Smooth muscle cell of the coronary artery (primary cell): ENCODE measurements at places on chromosomes 11 and 22. TPM values are rescaled to one million over a fixed set of nuclear protein-coding genes. Genes with fewer than 3 reads are reported as not detected.

C11orf87 gene
- total RNA-seq: under 0.01 TPM in 1 of 2 replicates, not detected in the other

RAPSN gene
- total RNA-seq: 0.12 and 0.45 TPM in 2 replicates

OR52J3 gene
- not detected in 2 replicates for total RNA-seq

CD248 gene
- 2.6 and 108 TPM in 2 replicates for total RNA-seq

TUBA8 gene
- 0.12 and 0.75 TPM in 2 replicates for total RNA-seq

EIF4G2 gene
- 622 and 640 TPM in 2 replicates for total RNA-seq
